ENCODE measurements at places on chromosomes 11 and 22. TPM values are rescaled to one million over a fixed set of nuclear protein-coding genes. Genes with fewer than 3 reads are reported as not detected.
A peak's percentile ranks its signal among the peaks of the same experiment; 100 is the strongest.

DNA sequence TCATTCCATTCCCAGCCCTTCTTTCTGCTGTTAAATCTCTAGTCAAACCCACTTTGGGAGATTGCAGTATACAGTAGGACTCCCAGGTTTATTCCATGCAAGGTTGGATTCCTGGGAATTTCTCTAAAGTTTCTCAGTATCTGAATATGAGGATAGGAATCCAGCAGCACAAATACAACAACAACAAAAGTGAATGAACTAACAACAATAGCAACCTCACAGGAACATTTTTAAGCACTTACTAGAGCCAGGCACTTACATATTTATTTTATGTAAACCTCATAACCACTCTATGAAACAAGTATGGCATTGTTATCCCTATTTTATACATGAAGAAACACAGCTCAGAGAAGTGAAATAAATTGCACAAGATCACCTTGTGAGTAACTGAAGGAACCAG is 1.9 kb downstream of the MMP7 start:
- H3K27me3 ChIP-seq = no peaks in the 10 kb centered on the region
- no peak overlapping the region for H3K27ac ChIP-seq
- no peaks in the 10 kb centered on the region for H3K4me1 ChIP-seq
- DNase-seq = no peak

- no peak overlapping the region for H3K4me3 ChIP-seq
- no peaks in the 10 kb centered on the region for H3K27me3 ChIP-seq
- H3K36me3 ChIP-seq = no peaks in the 10 kb centered on the region
Observed at GRCh38 chr22:49619301-49619700, 208.4 kb downstream of the BRD1 start.

GRCh38 chr11:61404103-61404502 is 11.7 kb downstream of the TMEM216 start:
- peaks cover 64% of the 10 kb centered on the region for H3K36me3 ChIP-seq
- H3K27ac ChIP-seq = no peak overlapping the region
- H3K4me3 ChIP-seq = no peak overlapping the region
- no peaks in the 10 kb centered on the region for H3K27me3 ChIP-seq

GRCh38 chr11:75265851-75266531 is 25.4 kb downstream of the TPBGL start:
- H3K27ac ChIP-seq = no peak overlapping the region
- DNase-seq = no peak
- no peak overlapping the region for H3K4me3 ChIP-seq
- peaks cover 24% of the 10 kb centered on the region for H3K4me1 ChIP-seq
- no peaks in the 10 kb centered on the region for H3K36me3 ChIP-seq

Gene POLR2F
- polyA plus RNA-seq = 133 TPM

DNA sequence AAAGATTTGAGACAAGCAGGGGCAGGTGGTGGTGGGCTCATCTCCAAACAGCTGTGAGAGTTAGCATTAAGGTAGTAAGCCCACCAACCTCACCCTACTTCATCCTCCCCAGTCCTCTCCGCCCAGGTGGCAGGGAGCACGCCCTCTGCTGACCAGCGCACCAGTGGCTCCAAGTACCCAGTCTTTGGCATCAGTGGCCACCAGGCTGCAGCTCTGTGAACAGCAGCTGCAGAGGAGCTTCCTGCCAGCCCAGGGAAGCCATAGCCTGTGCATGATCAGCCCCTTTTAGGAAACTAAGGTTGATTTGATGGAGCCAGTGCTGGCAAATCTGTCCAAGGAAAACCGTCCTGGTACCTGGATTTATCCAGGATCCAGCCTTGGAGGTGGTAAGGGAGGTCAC is 21.7 kb downstream of the CAVIN3 start:
- H3K27ac ChIP-seq = no peak overlapping the region
- H3K36me3 ChIP-seq = no peaks in the 10 kb centered on the region

- DNase-seq = no peak
- no peaks in the 10 kb centered on the region for H3K27me3 ChIP-seq
- H3K27ac ChIP-seq = no peak overlapping the region
Observed at GRCh38 chr11:94447149-94447548, 45.9 kb upstream of the GPR83 start.

- peak overlapping the region; percentile 87 for H3K4me3 ChIP-seq
- H3K36me3 ChIP-seq = no peaks in the 10 kb centered on the region
- no peaks in the 10 kb centered on the region for H3K27me3 ChIP-seq
Observed at GRCh38 chr11:76236092-76236999, 30.0 kb upstream of the WNT11 start.

DNA sequence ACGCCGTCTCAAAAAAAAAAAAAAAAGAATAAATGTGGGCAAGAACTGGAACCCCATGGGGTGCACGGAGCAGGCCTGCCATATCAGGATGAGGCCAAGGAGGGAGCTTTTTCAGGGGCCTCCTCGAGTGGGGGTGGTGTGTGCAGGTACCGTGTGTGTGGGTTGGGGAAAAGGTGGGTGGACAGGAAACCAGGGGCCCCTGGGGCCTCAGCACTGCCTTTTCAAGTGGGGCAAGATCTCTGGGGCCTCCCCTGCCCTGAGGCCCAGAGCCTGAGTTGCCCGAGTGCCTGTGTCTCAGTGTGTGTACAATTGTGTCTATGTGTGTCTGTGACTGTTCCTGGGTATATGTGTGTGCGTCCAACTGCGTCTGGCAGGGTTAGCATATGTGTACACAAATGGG is 23.8 kb downstream of the TEF start:
- H3K4me3 ChIP-seq = no peak overlapping the region
- DNase-seq = no peak
- no peaks in the 10 kb centered on the region for H3K36me3 ChIP-seq
- H3K27ac ChIP-seq = no peak overlapping the region
- H3K4me1 ChIP-seq = peaks cover 12% of the 10 kb centered on the region

- H3K4me3 ChIP-seq = no peak overlapping the region
- peaks cover 35% of the 10 kb centered on the region for H3K4me1 ChIP-seq
- peak overlapping the region; percentile 61 for H3K27ac ChIP-seq
- H3K36me3 ChIP-seq = no peaks in the 10 kb centered on the region
- no peak for DNase-seq
Observed at GRCh38 chr11:57791321-57792059, 29.9 kb downstream of the CTNND1 start.

DNA sequence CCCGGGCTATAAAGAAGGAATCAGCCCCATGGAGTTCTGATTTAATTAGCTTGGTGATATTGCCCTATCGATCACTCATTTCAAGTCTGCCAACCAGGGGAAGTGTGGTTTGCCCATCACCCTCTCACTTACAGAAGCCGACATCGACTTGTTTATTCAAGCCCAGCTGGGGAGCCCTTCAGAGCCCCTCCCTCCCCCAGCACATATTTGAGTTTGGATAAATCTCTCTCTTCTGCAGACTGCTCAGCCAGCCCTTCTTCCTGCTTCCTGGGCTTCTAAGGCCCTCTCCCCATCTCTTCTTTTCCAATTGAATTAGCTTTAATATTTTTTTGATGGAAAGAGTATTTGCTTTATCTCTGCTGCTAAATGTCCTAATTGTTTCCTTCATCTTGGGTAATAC is 299.0 kb downstream of the MIAT start:
- no peak for DNase-seq
- no peak overlapping the region for H3K4me3 ChIP-seq
- no peaks in the 10 kb centered on the region for H3K27me3 ChIP-seq

- H3K4me3 ChIP-seq = no peak overlapping the region
- no peaks in the 10 kb centered on the region for H3K36me3 ChIP-seq
- no peaks in the 10 kb centered on the region for H3K27me3 ChIP-seq
Observed at GRCh38 chr11:36147491-36147890, 141.7 kb downstream of the COMMD9 start.

DNA sequence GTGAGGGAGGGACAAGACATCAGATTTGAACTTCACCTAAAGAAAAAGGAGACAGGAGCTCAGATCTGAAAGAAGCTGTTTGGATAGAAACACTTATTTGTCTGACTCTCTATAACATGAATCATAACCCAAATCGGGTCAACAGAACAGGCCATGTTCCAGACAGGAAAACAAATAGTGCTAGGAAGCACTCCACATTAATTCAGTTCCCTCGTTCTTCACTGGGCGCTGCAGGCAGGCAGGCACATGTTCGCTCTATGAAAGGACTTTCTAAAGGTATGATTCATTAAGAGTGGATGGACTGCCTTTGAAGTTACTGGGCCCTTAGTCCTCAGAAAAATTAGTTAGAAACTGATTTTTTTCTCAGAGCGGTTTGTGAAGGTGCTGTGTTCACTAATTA is 137.5 kb upstream of the TRPC6 start:
- H3K4me1 ChIP-seq = no peaks in the 10 kb centered on the region
- no peak overlapping the region for H3K27ac ChIP-seq
- DNase-seq = no peak
- H3K27me3 ChIP-seq = no peaks in the 10 kb centered on the region
- no peaks in the 10 kb centered on the region for H3K36me3 ChIP-seq
- no peak overlapping the region for H3K4me3 ChIP-seq

DNA sequence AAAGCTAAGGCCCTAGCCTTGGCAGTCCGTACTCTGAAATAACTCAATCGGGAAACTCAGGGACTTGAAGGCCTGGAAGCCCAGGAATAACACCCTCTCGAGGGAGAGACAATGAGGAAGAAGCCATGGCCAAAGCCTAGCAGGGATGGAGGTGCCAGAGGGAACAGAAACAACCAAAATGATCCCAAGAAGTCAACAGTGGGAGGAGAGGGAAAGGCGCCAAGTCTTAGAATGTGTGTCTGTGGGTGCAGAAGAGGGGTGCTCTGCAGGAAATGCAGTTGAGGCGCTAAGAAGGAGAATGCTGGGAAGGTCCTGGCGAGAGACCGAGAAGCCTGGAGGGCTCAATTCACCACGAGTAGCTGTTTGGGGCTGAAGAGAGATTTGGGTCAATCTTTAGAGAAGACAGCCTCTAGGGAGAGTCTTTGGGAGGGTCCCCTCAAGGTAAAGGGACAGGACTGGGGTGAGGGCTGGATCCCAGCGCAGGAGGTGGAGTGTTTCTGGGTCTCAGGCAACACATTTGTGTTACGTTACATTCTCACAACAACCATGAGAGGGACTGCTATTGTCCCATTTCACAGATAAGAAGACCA is 760 bp upstream of the MAPK8IP1 start:
- H3K4me3 ChIP-seq = no peak overlapping the region
- DNase-seq = no peak
- H3K4me1 ChIP-seq = peaks cover 5% of the 10 kb centered on the region
- no peaks in the 10 kb centered on the region for H3K27me3 ChIP-seq
- peaks cover 19% of the 10 kb centered on the region for H3K36me3 ChIP-seq

Gene CELSR1
- polyA plus RNA-seq = 0.47 TPM

- no peaks in the 10 kb centered on the region for H3K27me3 ChIP-seq
- no peak overlapping the region for H3K27ac ChIP-seq
- no peaks in the 10 kb centered on the region for H3K36me3 ChIP-seq
- no peak for DNase-seq
- H3K4me3 ChIP-seq = no peak overlapping the region
- H3K4me1 ChIP-seq = no peaks in the 10 kb centered on the region
Observed at GRCh38 chr11:2002042-2002776, 4.6 kb upstream of the H19 start.

DNA sequence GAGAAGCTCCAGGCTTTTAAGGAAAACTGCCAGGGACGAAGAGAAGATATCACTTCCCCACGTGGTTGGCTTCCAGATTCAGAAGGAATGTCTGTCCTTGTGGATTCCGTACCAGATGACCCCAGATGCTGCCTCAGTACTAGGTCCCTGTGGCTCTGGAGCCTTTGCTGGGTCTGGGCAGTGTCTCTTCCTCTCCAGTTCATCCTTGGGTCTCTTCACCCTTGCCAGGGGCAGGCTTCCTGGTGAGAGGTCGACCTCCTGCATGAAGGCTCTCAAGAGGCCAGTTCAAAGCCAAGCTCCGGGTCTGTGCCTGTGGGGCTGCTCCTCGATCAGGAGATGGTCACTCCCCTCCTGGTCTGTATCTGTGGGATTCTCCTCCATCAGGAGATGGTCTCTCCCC is 74.7 kb upstream of the B3GAT1 start:
- DNase-seq = no peak
- H3K4me1 ChIP-seq = no peaks in the 10 kb centered on the region

Gene BATF2
- not detected for polyA plus RNA-seq

- H3K27ac ChIP-seq = no peak overlapping the region
- H3K4me3 ChIP-seq = no peak overlapping the region
- DNase-seq = no peak
Observed at GRCh38 chr11:117219995-117220394, 11.9 kb downstream of the PCSK7 start.

DNA sequence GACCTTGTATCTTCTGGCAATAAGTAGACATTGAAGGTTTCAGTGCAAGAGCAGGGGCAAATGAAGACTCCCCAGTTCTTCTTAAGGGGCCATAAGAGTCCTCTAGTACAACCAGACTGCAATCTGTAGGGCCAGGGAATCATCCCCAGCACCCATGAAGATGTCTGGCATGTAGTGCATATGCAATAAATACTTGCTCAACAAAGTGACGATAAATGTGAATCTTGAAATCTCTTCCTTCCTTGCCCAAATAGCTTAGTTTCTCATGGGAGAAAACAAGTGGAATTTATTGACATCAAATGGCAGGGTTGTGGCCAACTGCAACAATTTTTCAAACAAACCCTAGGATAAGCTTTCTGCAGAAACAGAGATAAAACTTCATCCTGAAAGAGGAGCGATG is 107.6 kb downstream of the ABTB2 start:
- no peaks in the 10 kb centered on the region for H3K27me3 ChIP-seq
- no peak overlapping the region for H3K4me3 ChIP-seq

Gene MAP6
- polyA plus RNA-seq = not detected

Gene OR8D1
- not detected for polyA plus RNA-seq

Gene GPR83
- 0.14 TPM for polyA plus RNA-seq

- no peaks in the 10 kb centered on the region for H3K27me3 ChIP-seq
- H3K36me3 ChIP-seq = peaks cover 56% of the 10 kb centered on the region
- no peak for DNase-seq
- no peak overlapping the region for H3K4me3 ChIP-seq
Observed at GRCh38 chr22:37860796-37861421, 11.7 kb downstream of the EIF3L start.

DNA sequence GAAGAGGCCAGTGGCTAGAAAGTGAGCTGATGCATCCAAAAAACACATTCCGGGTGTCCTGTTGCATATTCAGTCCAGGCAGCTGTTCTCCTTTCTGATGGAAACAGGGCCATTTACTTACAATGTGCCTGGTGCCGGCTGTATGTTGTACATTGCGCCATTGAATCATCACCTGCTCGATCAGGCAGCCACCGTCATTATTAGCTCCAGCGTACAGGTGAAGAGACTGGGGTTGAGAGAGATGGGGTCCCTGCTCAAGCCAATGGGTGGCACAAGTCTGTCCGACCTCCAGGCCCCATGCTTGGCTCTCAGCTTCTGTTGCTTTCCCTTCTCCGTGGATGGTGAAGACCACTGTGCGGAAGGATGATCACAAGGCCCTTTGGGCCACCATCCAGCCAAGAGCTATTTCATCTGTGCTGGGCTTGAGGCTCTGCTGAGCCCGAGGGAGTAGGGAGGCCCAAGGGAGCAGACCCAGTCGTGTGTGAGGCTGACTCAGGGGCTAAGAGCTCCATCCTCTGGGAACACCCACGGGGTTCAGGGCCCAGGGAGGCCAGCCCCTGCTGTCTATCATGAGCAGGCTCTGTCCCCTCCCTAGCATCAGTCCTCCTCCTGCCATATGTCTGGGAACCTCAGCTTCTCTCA is 20.7 kb upstream of the EMID1 start:
- no peak overlapping the region for H3K4me3 ChIP-seq
- no peak for DNase-seq
- no peak overlapping the region for H3K27ac ChIP-seq
